T-cell (primary cell): ENCODE measurements at places on chromosomes 4 and X.

GRCh38 chr4:87716371-87717265 is 66.5 kb downstream of the DMP1 start:
- DNase-seq: no peak
- no peaks in the 10 kb centered on the region for H3K4me1 ChIP-seq
- H3K27ac ChIP-seq: no peak overlapping the region
- no peaks in the 10 kb centered on the region for H3K27me3 ChIP-seq
- no peaks in the 10 kb centered on the region for H3K36me3 ChIP-seq
- H3K4me3 ChIP-seq: no peak overlapping the region

- no peak overlapping the region for H3K4me3 ChIP-seq
- no peak overlapping the region for H3K27ac ChIP-seq
- DNase-seq: no peak
- H3K4me1 ChIP-seq: no peaks in the 10 kb centered on the region
These were observed 7.4 kb upstream of the PDE6B start for GRCh38 chr4:617644-618641.

DNA sequence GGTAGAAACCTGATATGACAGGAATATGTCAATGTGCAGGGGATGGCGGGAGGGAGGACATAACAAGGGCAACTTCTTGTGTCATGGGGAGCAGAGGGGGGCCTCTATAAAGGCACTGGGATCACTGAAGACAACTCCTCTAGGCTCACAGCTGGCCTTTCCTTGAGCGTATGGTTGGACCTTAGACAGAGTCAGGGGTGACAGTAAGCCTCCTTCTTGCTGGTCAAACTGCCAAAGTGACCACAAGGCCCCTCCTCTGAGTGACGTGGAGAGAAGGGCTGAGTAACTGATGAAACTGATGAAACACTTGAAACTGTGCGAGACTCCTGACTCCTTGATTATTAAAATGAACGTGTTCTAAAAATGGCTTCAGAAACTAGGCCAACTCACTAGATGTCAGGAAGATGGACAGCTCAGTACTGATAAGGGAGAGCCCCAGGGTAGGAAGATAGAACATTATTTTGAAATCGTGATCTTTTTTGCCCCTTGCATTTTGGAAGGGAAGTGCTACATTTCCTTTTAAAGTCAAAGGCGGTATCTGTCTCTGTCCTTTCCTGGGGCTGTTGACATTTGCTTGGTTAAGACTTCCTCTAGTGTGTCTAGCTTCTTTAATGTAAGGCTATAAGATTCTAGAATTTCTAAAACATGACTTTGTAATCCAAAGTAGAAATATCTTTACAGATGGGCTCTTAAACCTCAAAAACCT is 1.6 kb downstream of the RAB33A start:
- peaks cover 2% of the 10 kb centered on the region for H3K4me1 ChIP-seq
- H3K36me3 ChIP-seq: peaks cover 6% of the 10 kb centered on the region
- DNase-seq: no peak
- H3K4me3 ChIP-seq: peak overlapping the region; percentile 80
- no peaks in the 10 kb centered on the region for H3K27me3 ChIP-seq
- peak overlapping the region; percentile 18 for H3K27ac ChIP-seq

DNA sequence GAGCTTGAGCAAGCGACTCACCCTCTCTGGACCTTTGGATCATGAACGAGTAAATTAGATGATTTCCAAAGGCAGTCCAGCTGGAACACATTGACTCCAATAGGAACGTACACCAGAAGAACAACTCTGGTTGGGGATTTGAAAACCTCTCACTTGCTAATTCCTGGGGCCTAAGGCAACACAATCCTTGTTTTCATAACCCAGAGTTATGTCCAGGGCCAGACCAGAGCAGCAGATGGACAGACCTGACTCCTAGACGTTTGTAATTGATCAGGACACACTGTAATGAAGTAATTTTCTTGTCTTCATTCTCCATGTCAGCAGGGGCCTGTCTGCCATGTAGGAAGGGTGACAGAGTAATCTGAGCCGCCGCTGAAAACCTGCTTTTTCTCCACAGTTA is 283.9 kb downstream of the IDS start:
- H3K27ac ChIP-seq: no peak overlapping the region
- DNase-seq: no peak
- no peaks in the 10 kb centered on the region for H3K27me3 ChIP-seq
- H3K36me3 ChIP-seq: no peaks in the 10 kb centered on the region

DNA sequence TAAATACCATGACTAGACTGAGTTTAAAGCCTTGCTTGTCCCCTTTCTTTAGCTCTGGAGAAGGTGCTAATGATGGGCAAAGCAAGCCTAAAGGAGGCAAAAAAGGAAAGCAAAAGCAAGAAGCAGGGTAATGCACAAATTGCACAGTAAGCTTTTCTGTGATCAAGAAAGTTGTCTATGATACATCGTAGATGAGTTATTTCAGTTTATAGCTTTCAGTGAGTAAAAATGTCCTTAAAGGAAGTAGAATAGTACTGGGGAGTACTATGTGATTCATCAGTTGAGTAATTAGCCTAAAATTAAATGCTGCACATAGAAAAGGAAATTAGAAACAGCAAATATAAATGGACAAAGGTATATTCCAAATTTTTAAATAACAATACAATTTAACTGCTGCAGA is 50.2 kb upstream of the PDE5A start:
- H3K4me1 ChIP-seq: no peaks in the 10 kb centered on the region
- no peaks in the 10 kb centered on the region for H3K36me3 ChIP-seq
- H3K4me3 ChIP-seq: no peak overlapping the region

DNA sequence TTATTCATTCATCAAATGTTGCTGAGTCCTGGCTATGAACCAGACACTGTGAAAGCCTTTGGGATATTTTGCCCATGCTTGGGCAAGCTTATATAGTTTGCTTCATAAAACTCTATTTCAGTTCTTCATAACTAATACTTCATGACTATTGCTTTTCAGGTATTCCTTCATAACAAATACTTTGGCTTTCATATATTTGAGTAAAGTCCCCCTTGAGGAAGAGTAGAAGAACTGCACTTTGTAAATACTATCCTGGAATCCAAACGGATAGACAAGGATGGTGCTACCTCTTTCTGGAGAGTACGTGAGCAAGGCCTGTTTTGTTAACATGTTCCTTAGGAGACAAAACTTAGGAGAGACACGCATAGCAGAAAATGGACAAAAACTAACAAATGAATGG is 1.7 kb upstream of the AFP start:
- no peaks in the 10 kb centered on the region for H3K27me3 ChIP-seq
- DNase-seq: no peak
- H3K27ac ChIP-seq: no peak overlapping the region
- no peaks in the 10 kb centered on the region for H3K4me1 ChIP-seq
- H3K36me3 ChIP-seq: no peaks in the 10 kb centered on the region

DNA sequence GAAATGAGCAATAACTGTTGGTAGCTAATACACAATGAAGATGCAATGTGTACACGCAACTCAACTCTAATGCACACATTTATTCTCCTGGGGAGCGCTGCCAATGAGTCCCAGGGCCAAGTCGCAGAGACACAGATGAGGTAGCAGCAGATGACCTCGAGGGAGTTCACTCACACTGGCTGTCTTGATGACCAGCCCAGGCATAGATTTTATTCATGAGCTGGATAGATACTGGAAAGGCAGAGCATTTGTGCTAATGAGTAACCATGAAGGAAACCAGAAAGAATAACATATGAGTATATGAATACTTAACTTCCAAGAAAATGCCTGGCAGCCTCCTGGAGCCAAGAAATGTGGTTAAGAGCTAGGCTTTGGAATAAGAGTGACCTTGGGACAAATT is 42.3 kb downstream of the RASL11B start:
- no peaks in the 10 kb centered on the region for H3K27me3 ChIP-seq
- no peaks in the 10 kb centered on the region for H3K4me1 ChIP-seq
- DNase-seq: no peak

DNA sequence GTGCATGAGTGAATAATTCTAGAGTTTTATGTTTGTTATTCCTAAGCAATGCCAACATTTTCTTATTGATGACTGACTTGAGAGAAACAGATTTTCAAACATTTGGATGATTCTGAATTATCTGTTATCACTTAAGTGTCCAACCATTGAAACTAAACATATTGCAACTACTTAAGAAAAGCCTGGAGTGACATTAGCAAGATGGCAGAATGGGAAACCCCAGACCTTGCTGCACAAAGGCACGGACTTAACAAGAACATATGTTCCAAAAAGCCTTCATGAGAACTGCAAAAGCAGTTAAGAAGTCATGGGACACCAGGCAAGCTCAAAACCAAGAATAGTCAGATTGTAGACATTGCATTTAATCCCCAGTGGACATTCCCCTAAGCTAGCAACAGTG is 215.1 kb downstream of the DCHS2 start:
- H3K4me1 ChIP-seq: no peaks in the 10 kb centered on the region
- no peak overlapping the region for H3K4me3 ChIP-seq
- no peak for DNase-seq
- H3K36me3 ChIP-seq: no peaks in the 10 kb centered on the region

- no peaks in the 10 kb centered on the region for H3K27me3 ChIP-seq
- H3K4me1 ChIP-seq: no peaks in the 10 kb centered on the region
- H3K36me3 ChIP-seq: no peaks in the 10 kb centered on the region
- no peak for DNase-seq
- H3K4me3 ChIP-seq: no peak overlapping the region
These were observed 312.6 kb upstream of the FTHL17 start for GRCh38 chrX:31384471-31384870.

DNA sequence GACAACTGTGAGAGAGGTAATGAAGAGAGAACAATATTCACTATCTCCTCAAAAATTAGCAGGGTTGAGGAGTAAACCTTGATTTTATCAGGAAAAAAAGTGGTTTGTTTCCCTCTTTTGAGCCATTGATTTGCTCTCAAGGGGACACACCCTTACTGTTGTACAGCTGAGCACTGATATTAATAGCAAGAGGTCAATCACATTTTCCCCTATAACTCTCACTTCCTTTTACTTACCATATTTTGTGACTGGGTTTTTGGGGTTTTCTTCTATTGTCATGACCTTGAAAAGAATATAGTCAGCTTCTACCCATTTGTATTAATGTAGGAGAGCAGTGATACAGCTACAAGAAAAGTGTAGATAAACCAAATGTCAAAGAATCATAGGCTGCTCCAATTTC is 70.2 kb upstream of the LONRF3 start:
- H3K27me3 ChIP-seq: no peaks in the 10 kb centered on the region
- no peak overlapping the region for H3K4me3 ChIP-seq
- no peaks in the 10 kb centered on the region for H3K36me3 ChIP-seq
- H3K27ac ChIP-seq: no peak overlapping the region
- no peaks in the 10 kb centered on the region for H3K4me1 ChIP-seq

GRCh38 chrX:149286940-149287349 is 218.2 kb downstream of the IDS start:
- no peaks in the 10 kb centered on the region for H3K4me1 ChIP-seq
- H3K36me3 ChIP-seq: no peaks in the 10 kb centered on the region
- H3K27ac ChIP-seq: no peak overlapping the region
- H3K4me3 ChIP-seq: no peak overlapping the region
- no peaks in the 10 kb centered on the region for H3K27me3 ChIP-seq

GRCh38 chrX:115690511-115691216 is 129.7 kb downstream of the PLS3 start:
- no peak overlapping the region for H3K27ac ChIP-seq
- no peaks in the 10 kb centered on the region for H3K36me3 ChIP-seq
- H3K4me1 ChIP-seq: no peaks in the 10 kb centered on the region

DNA sequence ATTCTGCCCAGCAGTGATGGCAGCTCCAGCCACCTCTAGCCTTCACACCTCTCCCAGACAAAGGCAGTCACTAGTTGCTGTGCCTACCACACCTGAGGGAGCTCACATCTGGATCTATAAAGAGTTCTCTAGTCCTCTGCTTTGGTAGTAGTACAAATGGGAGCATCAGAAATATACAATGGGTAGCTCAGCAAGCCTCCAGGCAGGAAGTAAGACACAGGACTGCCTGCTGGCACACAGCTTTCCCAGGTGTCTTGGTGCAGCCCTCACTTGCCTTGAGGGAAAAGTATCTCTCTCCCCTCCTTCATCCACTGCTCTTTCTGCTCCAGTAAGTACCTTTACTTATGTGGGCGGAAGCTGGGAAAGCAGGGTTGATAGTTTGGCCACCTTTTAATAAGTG is 212.9 kb upstream of the SLC7A11 start:
- H3K27me3 ChIP-seq: peaks cover 2% of the 10 kb centered on the region
- H3K4me3 ChIP-seq: no peak overlapping the region
- H3K4me1 ChIP-seq: no peaks in the 10 kb centered on the region
- no peaks in the 10 kb centered on the region for H3K36me3 ChIP-seq
- H3K27ac ChIP-seq: no peak overlapping the region
- DNase-seq: no peak

GRCh38 chr4:168854350-168854921 is 155.6 kb downstream of the CBR4 start:
- H3K4me1 ChIP-seq: peaks cover 6% of the 10 kb centered on the region
- DNase-seq: no peak
- H3K4me3 ChIP-seq: no peak overlapping the region
- H3K27ac ChIP-seq: no peak overlapping the region

DNA sequence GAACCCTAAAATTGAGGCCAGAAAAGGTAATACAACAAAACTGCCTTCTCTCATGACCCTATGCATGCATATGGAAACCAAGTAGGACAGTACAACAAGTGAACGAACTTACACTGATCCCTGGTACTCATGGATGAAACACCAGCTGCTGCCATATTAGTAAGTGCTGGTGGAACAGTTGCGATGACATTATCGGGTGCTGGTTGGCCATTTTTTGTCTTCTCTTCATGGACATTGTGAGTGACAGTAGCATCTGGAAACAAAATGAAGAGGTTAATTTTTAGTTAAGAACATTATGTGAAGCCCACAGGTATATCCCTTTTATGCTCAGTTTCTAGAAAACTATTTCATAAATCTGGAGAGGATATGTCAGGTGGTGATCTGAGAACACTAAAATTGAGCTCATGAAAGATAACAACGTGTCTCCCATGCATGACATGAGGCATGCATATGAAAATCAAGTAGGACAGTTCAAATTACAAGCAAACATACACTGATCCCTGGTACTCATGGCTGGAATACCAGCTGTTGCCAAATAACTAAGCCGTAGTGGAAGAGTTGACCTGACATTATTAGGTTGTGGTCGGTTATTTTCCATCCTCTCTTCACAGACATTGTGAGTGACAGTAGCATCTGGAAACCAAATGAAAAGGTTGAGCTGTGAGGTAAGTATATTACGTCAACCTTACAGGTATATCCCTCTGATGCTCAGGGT is 74.2 kb upstream of the CT45A1 start:
- H3K4me1 ChIP-seq: no peaks in the 10 kb centered on the region
- no peaks in the 10 kb centered on the region for H3K27me3 ChIP-seq
- no peak overlapping the region for H3K4me3 ChIP-seq
- H3K36me3 ChIP-seq: no peaks in the 10 kb centered on the region
- DNase-seq: no peak
